NCI-H187 treated with DMSO at 0.1 percent for 48 hours (cell line): ENCODE measurements at places on chromosomes 5 and 9.

DNA sequence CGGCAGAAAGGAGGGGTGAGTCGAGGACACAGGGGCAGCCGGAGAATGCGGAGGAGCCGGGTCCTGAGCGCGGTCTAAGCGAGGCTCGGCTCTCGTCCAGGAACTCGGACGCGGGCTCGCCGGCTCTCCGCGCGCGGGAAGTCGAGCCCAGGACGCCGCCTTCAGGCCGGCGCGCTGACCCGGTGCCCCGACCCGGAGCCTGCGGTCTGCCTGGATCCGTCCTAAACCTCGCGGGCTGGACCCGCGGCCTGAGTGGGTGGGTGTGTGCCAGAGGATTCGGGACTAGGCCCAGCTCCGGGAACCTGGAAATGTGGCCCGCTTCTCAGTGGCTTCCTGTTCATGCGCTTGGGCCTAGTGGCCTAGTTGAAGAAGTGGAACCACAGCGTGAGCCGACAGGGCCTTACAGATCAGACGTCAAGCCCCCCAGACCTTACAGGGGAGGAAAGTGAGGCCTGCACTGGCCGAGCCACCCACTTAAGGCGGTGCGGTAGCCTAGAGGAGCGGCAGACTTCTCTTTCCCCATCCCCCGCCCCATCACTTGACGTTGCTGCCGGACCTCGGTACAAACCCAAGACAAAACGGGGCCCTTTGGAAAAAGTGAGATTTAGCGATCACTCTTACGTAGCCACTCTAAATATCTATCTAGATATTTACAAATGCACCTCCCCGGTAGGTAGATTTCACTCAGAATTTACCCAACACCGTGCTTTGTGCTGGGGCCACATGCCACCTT is 1.2 kb downstream of the CDKN2B-AS1 start:
- DNase-seq = no peak

DNA sequence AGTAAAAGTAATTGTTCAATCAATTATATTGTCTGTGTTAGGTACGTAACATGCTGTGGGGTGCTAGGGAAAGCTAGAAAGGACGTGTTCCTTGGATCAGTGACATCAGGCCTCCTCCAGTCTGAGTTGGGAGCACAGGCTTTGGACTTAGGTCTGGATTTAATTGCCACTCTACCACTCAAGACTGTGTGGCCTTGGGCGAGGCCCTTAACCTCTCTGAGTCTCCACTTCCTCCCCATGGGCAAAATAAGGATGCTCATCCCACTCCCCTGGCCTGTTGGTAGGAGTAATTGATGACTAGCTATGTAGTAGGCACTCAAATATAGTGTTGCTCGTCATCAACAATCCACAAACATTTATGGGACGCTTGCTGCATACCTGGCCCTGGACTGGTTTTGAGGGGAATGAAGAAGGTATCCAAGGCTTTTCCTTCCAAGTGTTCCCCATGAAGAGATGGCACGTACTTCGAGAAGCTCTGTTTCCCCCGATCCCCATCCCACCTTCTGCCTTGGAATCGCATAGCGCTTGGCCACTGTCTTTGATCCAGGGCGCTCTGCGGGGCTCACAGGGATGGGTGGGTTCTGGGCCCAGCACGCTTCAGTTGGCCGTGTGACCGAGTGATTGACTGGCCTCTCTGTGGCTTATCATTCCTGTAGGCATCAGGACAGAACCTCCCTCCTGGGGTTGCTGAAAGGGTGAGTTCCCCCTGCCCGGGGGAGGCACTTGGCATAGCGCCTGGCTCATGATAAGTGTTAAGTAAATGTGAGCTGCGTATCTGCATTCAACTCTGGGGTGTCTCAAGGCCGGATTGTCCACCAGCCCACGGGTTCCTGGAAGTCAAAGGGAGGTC is 8.1 kb downstream of the FGF18 start:
- no peak for DNase-seq

DNA sequence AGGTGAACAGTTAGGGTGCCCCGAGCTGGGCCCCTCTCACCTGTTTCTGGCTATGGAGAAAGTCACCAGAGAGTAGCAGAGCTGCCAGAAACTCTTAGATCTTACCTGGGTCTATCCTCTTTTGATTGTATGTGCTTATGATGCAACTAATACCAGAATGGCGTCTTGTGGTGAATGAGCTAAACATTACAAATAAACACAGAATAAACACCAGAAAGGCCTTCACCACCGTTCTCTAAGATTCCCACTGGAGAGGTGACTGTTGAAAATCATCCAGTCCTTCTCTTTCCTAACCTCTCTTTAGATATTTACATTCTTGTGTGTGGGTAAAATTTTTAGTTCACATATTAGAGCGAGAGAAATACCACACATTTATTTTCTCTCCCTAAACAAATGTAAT is 241.7 kb upstream of the GAS1 start:
- DNase-seq = no peak

GRCh38 chr9:124869466-124869985 is 7.6 kb downstream of the ARPC5L start:
- DNase-seq = no peak

GRCh38 chr9:126586236-126586635 is 27.5 kb upstream of the LMX1B start:
- DNase-seq = no peak

GRCh38 chr9:116939614-116940013 is 252.5 kb downstream of the TRIM32 start:
- no peak for DNase-seq

GRCh38 chr9:84718476-84718875 is 48.9 kb downstream of the NTRK2 start:
- DNase-seq = no peak

DNA sequence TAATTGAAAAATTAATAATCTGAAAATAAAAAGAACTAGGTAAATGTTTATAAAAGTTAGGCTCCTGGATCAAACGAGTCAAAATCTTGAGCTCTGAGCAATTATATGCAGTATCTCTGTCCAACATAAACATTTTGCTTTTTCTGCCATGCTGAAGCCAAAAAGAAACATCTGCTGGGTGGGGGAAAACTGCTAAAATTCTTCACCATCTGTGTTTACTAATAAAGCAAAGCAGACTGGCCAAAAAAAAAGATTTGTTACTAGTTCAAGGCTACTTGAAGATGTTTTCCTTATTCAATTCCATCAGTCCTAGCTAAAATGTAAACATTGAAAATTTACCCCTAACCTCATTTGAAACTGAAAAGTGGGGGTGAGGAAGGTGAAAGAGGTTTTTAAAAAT is 29.7 kb downstream of the GTF3C4 start:
- no peak for DNase-seq

DNA sequence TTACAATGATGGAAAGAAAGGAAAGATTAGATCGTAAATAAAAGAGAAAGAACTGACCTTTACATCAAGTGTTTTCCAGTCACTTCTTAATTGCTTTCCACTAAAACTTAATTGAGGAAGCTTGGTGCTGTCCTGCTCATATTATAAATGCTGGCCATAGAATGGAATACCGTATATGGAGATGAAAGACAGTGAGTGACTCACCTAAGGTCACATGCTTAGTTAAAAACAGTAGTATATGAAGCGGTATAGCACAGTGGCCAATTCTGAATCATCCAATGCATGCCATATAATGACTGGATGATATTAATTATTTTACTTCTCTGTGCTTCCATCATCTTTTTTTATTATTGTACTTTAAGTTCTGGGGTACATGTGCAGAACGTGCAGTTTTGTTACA is 482.4 kb upstream of the SGCD start:
- no peak for DNase-seq

DNA sequence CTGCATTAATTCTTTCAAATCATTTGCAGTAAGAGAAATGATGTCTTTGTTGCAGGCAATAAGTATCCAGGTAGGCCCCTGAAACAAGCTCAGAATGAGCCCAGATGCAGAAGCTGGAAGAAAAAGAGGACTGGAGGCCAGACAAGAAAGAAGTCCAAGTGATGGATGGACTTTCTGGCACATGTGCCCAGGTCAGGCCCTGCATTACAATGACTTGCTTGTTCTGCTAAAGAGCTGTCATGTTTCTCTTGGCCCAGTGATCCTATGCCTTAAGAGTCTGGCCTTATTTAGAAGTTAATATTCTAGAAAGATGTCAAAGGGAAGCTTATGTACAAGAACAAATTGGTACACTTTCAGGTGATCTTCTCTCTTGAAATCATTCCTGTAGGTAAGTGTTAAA is 64.8 kb downstream of the DPYSL3 start:
- no peak for DNase-seq

GRCh38 chr9:132997591-132997990 is 19.1 kb downstream of the GFI1B start:
- no peak for DNase-seq

DNA sequence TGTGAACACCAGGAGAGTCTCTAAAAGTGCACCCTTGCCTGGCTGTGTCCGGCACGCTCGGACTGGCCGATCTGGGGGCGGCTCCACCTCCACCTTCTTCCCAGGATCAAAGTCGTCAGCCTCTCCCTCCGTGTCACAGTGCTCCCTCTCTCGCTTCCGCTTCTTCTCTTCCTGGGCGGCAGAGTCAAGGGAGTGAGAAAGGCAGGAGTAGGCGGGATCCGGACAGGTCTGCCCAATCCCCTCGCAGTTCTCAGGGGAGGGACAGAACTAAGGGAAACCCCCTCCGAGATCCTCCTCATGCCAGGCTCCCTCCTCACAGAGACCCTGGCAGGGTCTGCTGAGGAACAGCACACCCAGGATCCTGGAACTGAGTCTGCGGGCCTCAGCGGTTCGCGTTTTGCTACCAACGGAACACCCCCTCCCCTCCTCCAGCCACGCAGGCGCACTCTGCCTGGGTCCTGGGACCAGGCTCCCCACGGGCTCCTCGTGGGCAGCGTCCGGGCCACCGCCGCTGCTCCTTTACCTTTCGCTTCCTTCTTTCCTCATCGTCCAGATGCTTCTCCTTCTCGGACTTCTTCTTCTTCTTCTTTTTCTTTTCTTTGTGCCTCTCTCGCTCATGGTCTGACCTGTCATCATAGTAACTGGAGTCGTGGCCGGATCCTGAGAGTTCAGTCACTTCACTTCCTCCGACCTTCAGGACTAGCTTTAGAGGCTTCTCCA is 1.3 kb downstream of the BRD9 start:
- no peak for DNase-seq

GRCh38 chr5:8721536-8721935 is 824.3 kb downstream of the SEMA5A start:
- no peak for DNase-seq

GRCh38 chr5:127671218-127671617 is 22.3 kb downstream of the CTXN3 start:
- DNase-seq = no peak

- no peak for DNase-seq
These were observed 10.4 kb upstream of the TOMM5 start for GRCh38 chr9:37602817-37603216.
